Fibroblast of skin of right quadriceps (primary cell): ENCODE measurements at places on chromosomes 5 and 9.

- no peak for DNase-seq
These were observed 407.1 kb upstream of the TRPC7 start for GRCh38 chr5:136772491-136772890.

DNA sequence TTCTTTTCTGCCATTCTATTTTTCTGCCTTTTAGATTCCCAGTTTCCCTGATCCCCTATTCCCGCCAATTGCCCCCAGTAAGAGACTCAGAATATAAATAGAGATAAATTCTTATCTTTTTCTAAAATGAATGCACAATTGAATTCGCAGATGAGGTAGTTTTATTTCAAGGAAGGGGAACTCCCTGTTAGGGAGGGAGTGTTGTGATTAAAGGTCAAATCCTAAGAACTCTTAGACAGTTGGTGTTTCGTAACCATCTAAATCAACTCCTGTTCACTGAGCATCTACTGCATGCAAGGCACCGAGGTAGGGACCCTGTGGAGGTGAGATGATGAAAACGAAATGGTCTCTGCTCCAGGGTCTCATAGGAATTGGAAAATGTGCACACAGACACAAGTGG, 7.7 kb upstream of the MAP3K1 start:
- no peak for DNase-seq

- DNase-seq: no peak
These were observed 38.5 kb downstream of the CERT1 start for GRCh38 chr5:75472973-75473372.

GRCh38 chr5:39599721-39600431, 175.1 kb upstream of the DAB2 start:
- DNase-seq: peak; percentile 58

- no peak for DNase-seq
These were observed 413.6 kb upstream of the GRAMD2B start for GRCh38 chr5:126009566-126009965.

GRCh38 chr9:98037357-98037756, 19.2 kb upstream of the NANS start:
- no peak for DNase-seq

DNA sequence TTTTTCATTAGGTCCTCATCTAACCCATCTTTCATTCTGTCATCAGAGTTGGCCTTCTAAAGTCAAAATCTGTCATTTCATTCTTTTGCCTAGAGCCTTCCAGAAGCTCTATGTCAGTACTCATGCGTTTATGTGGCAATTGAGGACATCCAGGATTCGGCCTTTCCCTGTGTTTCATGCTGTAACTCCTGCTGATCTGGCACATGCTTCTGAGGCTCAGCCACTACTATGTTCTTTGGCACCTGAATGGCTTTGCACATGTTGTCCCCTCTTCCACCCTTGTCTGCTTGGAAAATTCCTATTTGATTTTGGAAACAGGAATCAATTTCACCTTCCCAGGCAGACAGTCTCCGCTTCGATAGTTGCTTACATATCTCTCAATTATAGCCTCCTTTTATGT, 84.9 kb downstream of the GDNF start:
- DNase-seq: no peak

DNA sequence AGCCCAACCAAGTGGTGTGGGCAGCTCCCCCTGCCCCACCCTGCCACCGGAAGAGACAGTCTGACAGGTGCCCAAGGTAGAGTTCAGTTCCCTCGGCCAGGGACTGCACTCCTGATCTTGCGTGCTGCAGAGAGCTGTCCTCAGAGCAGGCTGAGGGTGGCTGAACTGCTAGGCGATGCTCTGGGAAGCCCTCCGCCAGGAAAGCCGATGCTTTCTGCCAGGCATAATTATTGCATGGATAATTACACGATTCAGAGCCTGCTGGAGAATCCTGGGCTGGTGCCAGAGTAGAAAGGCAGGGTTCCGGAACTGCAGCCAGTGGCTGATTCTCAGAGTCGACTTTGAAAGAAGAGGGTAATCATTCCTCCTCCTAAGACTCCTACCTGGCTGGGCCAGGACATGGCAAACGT, 19.3 kb downstream of the KCNIP1 start:
- DNase-seq: no peak

DNA sequence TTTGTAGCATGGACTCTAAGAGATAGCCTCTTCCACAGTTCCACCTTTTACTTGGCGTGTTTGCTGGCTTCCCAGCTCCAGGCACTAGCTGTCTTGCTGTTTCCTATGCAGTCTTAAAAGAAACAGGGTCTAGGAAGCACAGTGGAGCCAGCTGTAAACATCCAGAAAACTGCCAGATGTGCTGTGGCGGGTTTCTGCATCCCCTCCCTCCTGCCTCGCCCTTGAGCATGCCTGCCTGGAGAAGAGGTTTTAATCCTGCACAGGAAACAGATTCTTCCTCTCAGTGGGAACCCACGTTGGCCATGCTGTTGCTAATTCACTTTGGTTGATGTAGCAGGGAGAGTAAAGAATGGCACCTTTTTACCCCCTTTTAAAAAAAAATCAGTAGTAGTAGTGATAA, 121.3 kb downstream of the RPS23 start:
- DNase-seq: no peak

GRCh38 chr9:37408933-37409710, 13.4 kb upstream of the GRHPR start:
- DNase-seq: no peak

- no peak for DNase-seq
These were observed 66.7 kb upstream of the TBC1D9B start for GRCh38 chr5:179974246-179974945.

DNA sequence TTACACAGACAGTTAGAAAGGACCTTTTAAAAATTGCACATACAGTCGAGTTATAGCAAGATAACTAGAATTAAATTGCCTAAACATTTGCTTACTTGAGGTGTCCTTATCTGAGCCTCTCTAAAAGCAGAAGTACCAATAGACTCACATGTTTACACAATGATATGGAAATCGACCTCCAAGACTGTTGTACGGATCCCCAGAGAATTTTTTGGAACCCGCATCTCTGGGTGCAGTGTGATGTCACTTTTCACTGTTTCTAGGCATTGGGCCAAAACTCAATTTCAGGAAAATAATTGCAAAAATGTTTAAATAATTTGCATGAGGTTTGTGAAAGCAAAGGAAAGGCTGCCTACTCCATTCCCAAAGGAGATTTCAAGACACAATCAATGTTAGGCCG, 63.1 kb upstream of the ATG10 start:
- no peak for DNase-seq

DNA sequence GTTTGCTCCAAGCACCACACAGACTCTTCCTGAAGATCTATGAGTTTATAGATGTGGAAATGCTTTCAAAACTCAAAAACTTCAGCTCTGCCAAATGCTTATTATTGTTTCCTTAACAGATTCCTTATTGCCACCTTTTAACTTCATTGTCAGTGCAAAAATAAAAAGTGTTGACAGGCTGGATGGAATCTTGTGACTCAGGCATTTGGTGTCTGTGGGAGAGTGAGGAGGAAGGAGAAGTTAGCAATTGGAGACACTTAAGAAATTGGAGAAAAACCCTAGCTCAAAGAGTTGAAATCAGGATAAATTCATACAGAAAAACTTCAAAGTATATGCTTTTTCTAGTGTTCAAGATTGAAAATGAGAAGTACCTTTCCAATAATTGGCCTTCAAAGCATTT, 140.6 kb upstream of the PUM3 start:
- DNase-seq: peak; percentile 71

- DNase-seq: no peak
These were observed 5.1 kb downstream of the AMACR start for GRCh38 chr5:34002629-34003328.

- peak; percentile 84 for DNase-seq
These were observed 11.3 kb downstream of the FOXD1 start for GRCh38 chr5:73437101-73437776.

- no peak for DNase-seq
These were observed 230.7 kb downstream of the COMMD10 start for GRCh38 chr5:116315531-116315930.

GRCh38 chr5:38660194-38660668, 103.8 kb upstream of the LIFR start:
- no peak for DNase-seq

DNA sequence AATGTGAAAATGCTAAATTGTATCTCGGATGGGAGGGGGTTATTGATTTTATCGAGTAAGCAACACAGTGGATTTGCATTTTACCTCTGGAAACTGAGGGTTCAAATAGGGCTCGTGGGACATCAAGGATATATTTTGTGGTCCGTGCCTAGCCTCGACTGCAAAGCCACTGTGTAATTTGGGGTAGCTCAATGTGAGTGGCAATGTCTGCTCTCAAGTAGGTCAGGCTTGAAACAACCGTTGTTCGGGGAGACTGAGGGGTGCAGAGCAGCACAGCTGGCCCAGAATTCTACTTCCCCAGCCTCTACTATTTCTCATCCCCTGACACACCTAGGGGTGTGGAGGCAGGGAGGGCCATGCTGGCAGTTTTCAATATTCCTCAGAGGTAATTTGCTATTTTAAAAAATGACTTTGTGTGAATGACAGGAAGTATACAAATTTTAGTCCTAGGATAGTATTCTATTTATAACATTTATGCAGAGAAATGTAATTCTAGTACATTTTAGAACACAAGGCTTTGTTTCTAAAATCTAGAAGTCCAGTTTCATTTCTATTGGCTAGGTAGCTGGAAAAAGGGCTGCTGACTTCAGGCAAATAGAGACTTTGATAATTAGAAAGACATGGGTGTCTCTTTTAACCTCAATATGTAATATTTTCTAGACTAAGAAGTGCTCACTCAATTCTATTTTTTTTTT, 1.4 kb upstream of the DAB2 start:
- no peak for DNase-seq

DNA sequence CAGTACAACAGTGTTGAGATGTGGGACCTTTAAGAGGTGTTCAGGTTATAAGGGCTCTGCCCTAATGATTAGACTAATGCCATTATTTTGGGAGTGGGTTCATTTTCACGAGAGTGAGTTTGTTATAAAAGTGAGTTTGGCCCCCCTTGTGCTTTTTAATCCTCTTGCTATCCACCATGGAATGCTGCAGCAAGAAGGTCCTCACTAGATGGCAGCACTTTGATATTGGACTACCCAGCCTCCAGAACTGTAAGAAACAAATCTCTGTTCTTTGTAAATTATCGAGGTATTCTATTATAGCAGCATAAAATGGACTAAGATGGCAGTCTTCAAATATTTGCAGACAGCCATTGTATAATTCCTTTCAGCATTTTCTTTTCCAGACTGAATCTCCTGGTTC, 212.4 kb downstream of the LRRC70 start:
- no peak for DNase-seq

- DNase-seq: no peak
These were observed 3.4 kb upstream of the ROPN1L start for GRCh38 chr5:10438301-10438700.

GRCh38 chr9:93122721-93123221, 11.3 kb downstream of the NINJ1 start:
- no peak for DNase-seq

DNA sequence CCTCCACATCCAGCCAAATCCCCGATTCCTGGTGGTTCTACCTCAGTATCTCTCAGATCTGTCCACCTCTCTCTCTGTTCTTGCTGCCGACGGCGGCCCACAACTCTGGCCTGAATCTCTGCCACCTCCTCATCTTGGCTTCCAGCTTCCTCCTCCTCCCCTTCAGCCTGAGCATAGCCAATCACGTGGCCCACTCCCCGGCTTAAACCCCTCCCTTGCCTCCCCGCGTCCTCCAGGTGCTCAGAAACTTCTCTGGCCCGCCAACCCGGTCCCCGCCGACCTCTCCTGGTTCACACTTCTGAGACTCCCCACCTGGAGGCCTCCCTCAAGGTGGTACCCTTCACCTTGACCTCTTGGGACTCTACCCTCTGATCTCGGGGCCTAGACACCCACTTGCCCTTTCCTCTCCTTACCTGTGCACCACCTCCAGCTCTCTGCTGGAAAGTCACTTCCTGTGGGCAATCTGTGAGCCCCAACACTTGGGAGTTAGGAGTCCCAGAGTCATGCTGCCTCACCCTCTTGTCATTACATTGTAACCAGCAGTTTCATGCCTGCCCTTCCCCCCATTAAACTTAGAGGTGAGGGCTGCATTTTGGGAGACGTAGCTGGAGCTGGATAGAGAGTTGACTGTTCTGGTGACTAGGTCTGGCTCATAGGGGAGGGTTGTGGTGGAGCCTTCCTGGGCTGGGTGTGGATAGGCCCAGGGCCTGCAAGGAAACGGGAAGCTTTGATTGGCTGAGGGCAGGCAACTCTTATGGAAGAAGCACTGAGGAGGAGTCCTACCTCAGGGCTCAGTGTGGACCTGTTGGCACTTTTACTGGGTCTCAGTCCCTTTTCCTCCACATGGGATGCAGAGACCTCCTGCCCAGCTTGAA, 4.5 kb upstream of the SET start:
- peak; percentile 72 for DNase-seq

- peak; percentile 96 for DNase-seq
These were observed 4.9 kb downstream of the SMIM3 start for GRCh38 chr5:150783422-150783928.
